ENCODE measurements at places on chromosomes 1 and 21. TPM values are rescaled to one million over a fixed set of nuclear protein-coding genes. Genes with fewer than 3 reads are reported as not detected.

- no peak for DNase-seq
Observed at GRCh38 chr1:221315330-221315729, 426.6 kb downstream of the DUSP10 start.

- DNase-seq, result peak; percentile 53
Observed at GRCh38 chr1:96845464-96845863, 123.9 kb downstream of the PTBP2 start.

DNA sequence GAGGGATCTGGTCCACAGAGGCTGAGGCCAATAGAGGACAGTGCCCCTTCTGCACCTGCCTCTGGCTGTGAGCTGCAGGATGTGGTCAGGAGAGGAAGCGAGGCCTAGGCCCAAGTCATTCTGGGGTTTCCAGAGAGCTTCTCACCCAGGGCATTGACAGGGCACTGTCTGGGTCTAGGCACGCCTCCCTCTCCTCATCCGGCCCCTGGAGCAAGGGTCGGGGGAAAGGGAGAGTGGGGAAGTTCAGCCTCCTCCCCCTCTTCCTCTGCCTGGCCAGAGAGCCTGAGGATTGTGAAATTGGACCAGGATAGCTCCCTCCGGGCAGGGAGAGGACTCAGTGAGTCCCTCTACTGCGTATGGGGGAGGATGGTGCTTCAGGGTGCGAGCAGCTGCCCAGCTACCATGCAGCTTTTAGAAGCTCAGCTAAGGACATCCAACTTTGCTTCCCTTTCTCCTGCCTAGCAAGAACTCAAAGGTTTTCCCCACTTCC is 6.3 kb upstream of the INAVA start:
- DNase-seq, result no peak

GRCh38 chr21:35136106-35136505 is 87.0 kb upstream of the RUNX1 start:
- no peak for DNase-seq

DNA sequence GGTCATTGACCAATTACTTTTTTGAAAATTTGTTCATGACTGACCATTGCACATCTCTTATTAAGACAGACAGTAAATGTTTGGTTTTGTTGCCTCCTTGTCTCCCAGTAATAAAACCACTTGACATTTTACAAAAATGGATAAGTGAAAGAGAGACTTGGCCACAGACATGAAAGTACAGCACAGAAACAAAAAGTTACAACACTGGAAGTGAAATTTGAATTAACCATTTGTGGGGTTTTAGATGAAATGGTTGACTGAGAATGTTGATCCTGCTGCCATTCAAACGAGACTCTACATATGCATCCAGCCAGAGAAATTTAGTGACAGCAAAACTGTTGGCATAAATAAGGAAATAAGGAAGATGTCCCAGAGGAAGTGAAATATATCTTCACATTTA is 79.3 kb upstream of the B3GALT2 start:
- no peak for DNase-seq

- DNase-seq, result no peak
Observed at GRCh38 chr21:41630249-41630648, 122.3 kb upstream of the TMPRSS2 start.

DNA sequence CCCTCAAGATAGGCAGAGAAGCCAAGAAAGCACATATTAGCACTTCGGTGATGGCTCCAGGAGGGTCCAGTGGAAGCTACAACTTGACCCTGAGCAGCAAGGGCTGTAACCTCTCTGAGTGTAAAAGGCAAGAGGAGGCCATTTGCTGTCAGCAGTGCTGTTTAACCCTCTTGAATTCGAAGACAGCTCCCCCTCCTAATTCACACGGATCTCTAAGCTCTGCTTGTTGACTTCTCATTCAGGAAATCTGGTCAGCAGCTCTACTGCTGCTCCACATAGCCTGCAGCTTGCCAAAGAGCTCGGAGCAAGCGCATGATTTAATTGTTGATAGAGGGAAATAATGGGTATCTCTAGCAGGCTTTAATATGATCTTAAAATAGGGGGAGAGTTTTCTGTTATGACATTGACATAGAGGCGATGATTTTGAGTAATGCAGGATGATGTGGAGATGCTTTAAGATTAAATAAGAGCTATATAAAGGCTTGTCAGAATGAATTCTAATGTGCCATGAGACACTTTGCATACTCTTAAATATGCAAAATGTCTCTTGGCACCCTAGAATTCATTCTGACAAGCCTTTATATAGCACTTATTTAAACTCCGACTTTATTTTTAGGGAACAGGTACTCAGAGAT is 79.4 kb upstream of the USH2A start:
- DNase-seq, result peak; percentile 35

DNA sequence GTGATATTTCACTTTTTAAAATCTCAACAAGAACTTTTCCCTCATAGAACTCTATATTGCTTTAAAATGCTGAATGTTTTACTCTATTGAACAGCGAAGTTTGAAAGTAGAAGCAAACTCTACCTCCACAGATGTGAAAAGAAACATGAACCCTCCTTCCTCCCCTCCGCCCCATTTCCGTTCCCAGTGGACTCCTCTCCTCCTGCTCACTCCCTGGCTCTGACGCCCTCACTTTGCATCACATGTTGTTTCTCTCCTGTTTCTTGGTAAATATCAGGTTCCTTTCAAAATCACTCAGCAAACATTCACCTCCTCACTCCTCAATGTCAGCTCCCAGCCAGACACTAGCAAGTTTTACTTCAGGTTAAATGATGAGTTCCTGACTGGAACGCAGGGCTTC is 34.6 kb downstream of the KCNH1 start:
- DNase-seq, result no peak

DNA sequence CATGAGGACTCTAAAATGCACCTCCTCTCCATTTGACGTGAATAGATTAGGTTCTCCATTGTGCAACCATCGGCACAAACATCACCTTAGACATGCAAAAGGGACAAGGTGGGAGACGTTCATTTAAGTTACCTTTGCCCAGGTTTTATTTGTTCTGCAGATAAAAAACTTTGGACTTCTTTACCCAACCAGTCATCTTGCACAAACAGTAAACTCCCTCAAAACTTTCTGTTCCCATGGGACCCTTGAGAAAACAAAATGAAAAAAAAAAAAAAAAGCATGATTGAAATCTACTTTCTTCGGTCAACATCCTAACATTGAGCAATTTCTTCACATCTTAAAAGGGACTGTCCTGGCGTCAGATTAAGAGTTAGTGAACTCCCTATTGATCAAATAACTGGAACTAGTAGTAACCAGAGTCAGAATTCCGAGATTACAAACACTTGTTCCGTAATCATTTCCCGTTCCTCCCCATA is 31.4 kb upstream of the PROX1 start:
- DNase-seq, result no peak

- no peak for DNase-seq
Observed at GRCh38 chr1:235052067-235053008, 76.3 kb downstream of the TOMM20 start.

The PDPN gene
- 37.4 TPM for total RNA-seq

The TSSK3 gene
- total RNA-seq, result not detected

The VASH2 gene
- 10.3 TPM for total RNA-seq

The GLIS1 gene
- total RNA-seq, result 0.45 TPM

The LRRC7 gene
- total RNA-seq, result 0.45 TPM
